ENCODE measurements at places on chromosomes 16 and 17. TPM values are rescaled to one million over a fixed set of nuclear protein-coding genes. Genes with fewer than 3 reads are reported as not detected.

The CBX8 gene
- total RNA-seq = 2.6 TPM

The VPS35L gene
- total RNA-seq = 25.2 TPM

The AANAT gene
- total RNA-seq = not detected

The SHISA9 gene
- not detected for total RNA-seq

The TMEM235 gene
- 0.46 TPM for total RNA-seq

The PRSS33 gene
- total RNA-seq = not detected

The B4GALNT2 gene
- not detected for total RNA-seq

The KCNJ12 gene
- 0.61 TPM for total RNA-seq

The SULT1A1 gene
- total RNA-seq = 0.32 TPM

The TMEM132E gene
- total RNA-seq = under 0.01 TPM

The C17orf113 gene
- 0.32 TPM for total RNA-seq

The SEPTIN12 gene
- total RNA-seq = not detected
